ENCODE measurements at places on chromosomes 5 and 9.

- DNase-seq = no peak
Observed at GRCh38 chr9:90022474-90022873, 417.7 kb downstream of the GADD45G start.

GRCh38 chr9:123678878-123679329 is 251.0 kb downstream of the DENND1A start:
- DNase-seq = no peak

DNA sequence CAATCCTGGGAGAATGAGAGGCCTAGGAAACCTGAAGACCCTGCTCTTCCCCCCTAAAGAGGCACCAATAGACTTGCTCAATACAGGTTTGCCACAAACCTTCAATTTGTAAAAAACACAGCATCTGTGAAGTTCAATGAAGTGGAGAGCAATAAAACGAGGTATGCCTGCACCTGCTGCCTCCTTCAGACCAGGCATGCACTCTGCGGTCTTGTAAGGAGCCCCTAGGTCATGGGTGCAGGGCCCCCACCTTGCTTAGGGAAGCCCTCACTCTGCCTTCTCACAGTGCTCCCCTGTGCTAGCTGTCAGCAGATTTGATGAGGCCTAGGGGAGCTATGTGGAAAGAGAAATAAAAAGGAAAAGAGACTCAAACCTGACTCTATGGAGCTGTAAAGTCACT is 72.1 kb upstream of the GALNT10 start:
- no peak for DNase-seq

- DNase-seq = no peak
Observed at GRCh38 chr5:93584596-93585040, 1.6 kb downstream of the NR2F1 start.

GRCh38 chr9:68933434-68934328 is 80.2 kb downstream of the PRKACG start:
- DNase-seq = no peak

DNA sequence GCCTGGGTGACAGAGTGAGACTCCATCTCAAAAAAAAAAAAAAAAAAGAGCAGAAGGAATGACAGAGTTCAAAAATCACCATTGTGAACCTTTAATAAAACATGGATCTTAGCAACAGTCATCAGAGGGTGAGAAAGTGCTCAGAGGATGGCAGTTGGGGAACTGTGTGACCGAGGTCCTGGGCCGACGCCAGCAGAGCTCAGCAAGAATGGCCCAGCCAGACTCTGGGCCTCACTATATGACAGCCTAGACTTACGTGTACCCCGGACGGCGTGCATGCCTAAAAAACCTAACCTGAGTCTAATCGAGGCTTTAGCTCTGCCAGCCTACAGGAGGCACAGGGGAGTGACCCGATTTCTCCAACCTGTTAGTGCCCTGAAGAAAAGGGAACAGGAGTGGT is 64.3 kb downstream of the MVB12B start:
- no peak for DNase-seq

GRCh38 chr5:140627972-140628371 is 5.0 kb downstream of the CD14 start:
- no peak for DNase-seq

Data from activated CD4-positive, alpha-beta T cell treated with anti-CD3 and anti-CD28 coated beads, Interleukin-10, Interleukin-2, amounts not matched to agents 100 ng/mL and 50 ng/mL, durations not matched to agents 16 hours and 8 hours (primary cell).